ENCODE measurements at places on chromosomes 2 and 18.

- DNase-seq, result no peak
Observed at GRCh38 chr2:221958224-221958623, 340.6 kb downstream of the PAX3 start.

GRCh38 chr18:63099848-63100629, 219.5 kb downstream of the BCL2 start:
- DNase-seq, result no peak

DNA sequence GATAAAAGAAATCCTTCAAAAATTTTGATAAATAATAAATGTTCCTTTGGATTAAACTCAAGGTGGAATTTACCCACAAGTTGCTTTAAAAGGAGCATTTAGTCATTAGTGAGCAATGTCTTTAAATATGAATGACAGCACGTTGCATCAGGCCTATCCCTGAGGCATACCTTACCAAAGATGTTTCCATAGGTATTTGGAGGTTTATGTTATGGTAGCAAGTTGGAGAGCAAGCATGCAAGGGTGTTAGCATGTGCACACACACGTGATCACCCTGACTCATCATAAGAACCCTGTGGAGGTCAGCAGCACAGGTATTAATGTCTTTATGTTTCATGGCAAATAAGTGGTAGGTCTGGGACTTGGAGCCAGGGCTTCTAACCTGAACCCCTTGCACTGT, 159.9 kb downstream of the ACTR3 start:
- DNase-seq, result no peak

DNA sequence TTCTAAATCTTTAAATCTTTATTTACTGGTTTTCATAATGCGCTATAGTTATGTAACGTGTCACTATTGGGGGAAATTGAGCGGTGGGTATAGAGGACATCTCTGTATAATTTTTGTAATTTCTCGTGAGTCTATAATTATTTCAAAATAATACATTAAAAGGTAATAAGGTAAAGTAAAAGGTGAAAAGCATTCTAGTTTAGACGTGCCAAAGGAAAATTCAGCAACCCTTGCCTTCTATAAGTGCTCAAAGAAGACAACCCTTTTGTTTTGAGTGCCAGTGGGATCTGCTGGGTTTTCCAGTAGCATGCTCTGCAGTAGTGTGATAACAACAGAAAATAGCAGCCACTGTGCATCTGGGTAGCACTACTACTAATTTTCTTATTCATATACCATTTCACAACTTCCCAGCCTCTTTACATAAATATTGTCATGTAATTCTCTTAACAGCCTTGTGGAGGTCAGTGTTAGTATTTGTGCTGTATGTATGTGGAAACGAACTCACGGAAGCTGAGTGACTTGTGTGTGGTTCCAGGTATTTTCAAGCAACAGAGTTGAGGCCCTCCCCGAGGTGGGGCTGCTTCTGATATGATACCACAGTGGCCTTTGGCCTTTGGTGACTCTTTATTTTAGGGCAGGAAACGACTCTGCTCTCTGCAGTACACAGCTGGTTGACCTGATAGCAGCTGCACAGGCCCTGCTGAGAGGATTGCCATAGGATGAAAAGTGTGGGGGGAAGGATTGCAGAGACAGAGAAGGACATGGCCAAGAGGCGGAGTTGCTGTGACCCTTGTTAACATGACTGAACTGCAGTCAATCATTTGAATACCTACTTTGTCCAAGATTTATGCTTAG, 104.5 kb downstream of the TDRD15 start:
- no peak for DNase-seq

GRCh38 chr2:238597638-238598528, 171.2 kb downstream of the ASB1 start:
- DNase-seq, result no peak

- no peak for DNase-seq
Observed at GRCh38 chr2:143312441-143312840, 183.2 kb downstream of the ARHGAP15 start.

All from cerebellar nuclear complex (tissue), 1 donor.